ENCODE measurements at places on chromosomes 7 and 10. TPM values are rescaled to one million over a fixed set of nuclear protein-coding genes. Genes with fewer than 3 reads are reported as not detected.

Gene CUZD1
- 0.63 TPM for total RNA-seq

Gene CYP3A4
- not detected for total RNA-seq

Gene FAM25A
- total RNA-seq, result not detected

Gene REEP3
- total RNA-seq, result 82.6 TPM

Gene PTEN
- total RNA-seq, result 308 TPM

Gene SUN3
- not detected for total RNA-seq

Measured in urinary bladder (tissue), 4 donors.